ENCODE measurements at places on chromosomes 5 and 9. TPM values are rescaled to one million over a fixed set of nuclear protein-coding genes. Genes with fewer than 3 reads are reported as not detected.

The CCNJL gene
- 3.5 TPM for total RNA-seq

The MEGF10 gene
- total RNA-seq: 0.72 TPM

The OR1J2 gene
- not detected for total RNA-seq

The SPOCK1 gene
- total RNA-seq: 48.5 TPM

The EGR1 gene
- 669 TPM for total RNA-seq

The ARHGEF37 gene
- 9.7 TPM for total RNA-seq

The PCDHGB1 gene
- 3.5 TPM for total RNA-seq

DNA sequence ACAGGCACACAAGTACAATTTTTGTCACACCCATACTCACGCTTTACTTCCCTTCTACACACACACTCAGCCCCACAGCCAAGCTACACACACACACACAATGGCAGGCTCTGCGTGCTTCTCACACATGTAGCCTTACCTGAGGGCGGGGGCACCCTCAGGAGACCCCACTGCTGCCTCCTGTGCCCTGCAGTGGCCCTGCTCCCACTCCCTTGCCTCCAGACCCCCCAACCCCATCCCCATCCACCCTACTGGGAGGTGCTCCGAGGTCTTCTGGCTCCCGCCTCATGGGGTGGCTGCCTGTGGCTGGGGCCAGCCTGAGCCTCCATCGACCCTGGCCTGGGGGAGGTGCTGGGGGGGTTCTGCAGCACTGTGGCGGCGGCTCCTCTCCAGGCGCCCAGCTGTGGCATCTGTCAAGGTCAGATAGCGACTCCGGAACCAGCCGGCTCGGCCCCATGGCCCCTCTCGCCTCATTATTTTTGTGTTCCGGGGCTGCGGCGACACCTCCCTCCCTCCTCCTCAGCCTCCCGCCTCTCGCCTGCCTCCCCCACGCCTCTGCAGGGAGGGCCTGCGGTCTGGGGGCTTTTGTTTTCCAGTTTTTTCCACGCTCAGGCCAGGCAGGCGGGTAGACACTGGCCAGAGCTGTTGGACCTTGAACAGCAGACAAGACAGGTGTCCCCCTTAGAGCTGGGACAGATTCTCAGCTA, 21.7 kb downstream of the CXXC5 start:
- no peak overlapping the region for H3K4me3 ChIP-seq
- DNase-seq: no peak
- H3K27ac ChIP-seq: peak overlapping the region; percentile 34
- H3K27me3 ChIP-seq: no peaks in the 10 kb centered on the region

- H3K27me3 ChIP-seq: no peaks in the 10 kb centered on the region
- H3K4me1 ChIP-seq: no peaks in the 10 kb centered on the region
Observed at GRCh38 chr5:127856292-127856691, 153.1 kb downstream of the CCDC192 start.

DNA sequence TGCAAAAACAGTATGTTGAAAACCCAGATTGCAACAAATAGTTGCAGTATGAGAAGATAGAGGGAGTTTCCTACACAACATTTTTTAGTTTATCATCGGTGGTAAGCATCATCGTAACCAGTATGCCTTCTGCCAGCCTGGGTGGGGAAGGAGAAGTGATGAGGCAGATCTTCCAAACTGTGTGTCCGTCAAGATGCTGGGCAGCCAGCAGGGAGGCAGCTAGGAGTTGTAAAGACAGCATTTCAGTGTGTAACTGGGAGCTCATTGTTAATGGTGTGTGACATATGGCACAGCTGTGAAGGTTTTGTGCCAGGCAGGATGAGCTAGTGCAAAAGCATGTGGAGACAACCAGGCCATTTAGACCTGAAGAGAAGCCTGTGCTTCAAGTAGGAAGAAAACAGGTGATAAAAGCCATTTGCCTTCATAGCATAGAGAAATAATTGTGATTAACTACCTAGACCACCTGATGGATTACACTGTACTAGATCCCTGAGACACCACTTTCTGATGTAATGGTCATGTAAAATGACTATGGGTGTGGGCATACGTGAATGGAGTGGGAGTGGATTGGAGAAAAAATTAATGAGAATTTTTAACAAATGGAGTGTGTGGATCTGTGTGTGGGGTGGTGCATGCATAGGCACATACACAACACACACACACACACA, 347.0 kb upstream of the ADAMTSL1 start:
- H3K4me1 ChIP-seq: peaks cover 6% of the 10 kb centered on the region
- H3K27ac ChIP-seq: no peak overlapping the region
- H3K27me3 ChIP-seq: no peaks in the 10 kb centered on the region

DNA sequence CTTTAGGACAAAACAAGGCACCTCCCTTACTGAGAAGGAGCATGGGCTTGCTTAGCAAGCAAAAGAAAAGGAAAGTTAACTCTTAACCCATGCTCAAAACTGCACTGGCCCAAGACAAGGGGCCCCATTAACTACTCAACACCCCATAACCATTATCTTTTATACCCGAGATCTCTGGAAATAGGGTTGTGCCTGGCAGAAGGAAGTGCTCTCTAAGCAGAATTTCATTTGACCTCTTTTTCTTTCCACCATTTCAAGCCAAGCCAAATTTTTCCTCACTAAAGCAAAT, 167.2 kb downstream of the RASEF start:
- H3K27ac ChIP-seq: no peak overlapping the region
- no peak overlapping the region for H3K4me3 ChIP-seq
- no peaks in the 10 kb centered on the region for H3K27me3 ChIP-seq
- DNase-seq: no peak
- H3K4me1 ChIP-seq: no peaks in the 10 kb centered on the region

GRCh38 chr9:125920402-125920801, 173.2 kb downstream of the PBX3 start:
- H3K27me3 ChIP-seq: no peaks in the 10 kb centered on the region
- no peak overlapping the region for H3K27ac ChIP-seq

- no peaks in the 10 kb centered on the region for H3K4me1 ChIP-seq
- H3K27ac ChIP-seq: no peak overlapping the region
- H3K4me3 ChIP-seq: no peak overlapping the region
- no peak for DNase-seq
- no peaks in the 10 kb centered on the region for H3K36me3 ChIP-seq
Observed at GRCh38 chr5:145991044-145991575, 54.7 kb downstream of the SH3RF2 start.

GRCh38 chr5:80269991-80270438, 14.2 kb upstream of the SERINC5 start:
- H3K27ac ChIP-seq: no peak overlapping the region
- H3K36me3 ChIP-seq: no peaks in the 10 kb centered on the region
- no peak overlapping the region for H3K4me3 ChIP-seq
- H3K27me3 ChIP-seq: no peaks in the 10 kb centered on the region

DNA sequence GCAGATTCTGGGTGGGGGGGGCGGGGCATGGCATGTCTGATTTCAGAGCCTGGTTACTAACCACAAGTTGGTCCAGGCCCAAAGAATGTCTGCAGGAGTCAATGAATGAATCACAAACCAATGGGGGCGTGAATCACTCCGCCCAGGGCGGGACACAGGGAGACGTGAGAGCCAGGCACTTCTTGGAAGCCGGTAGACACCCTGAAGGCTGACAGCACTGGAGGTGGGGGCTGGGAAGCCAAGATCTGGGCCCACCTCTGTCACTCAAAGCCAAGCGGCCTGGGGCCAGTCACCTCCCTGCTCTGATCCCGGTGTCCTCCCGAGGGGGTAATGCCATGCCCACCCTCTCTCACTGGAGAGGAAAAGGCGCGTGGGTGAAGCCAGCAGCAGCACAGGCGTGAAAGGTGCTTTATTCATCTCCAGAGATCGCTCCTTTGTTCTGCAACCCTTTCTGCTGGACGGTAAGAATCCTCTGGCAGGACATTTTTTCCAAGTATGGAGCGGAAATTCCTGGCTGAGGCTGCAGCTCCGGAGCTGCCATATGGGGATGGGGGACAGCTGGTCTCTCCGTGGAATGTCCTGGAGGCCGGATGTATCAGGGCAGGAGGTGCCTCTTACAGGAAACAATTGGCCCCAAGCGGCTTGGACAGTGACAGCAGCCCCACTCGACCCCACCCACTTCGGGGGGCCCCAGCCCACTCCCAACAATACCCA, 85.0 kb downstream of the STK10 start:
- no peak overlapping the region for H3K4me3 ChIP-seq
- no peaks in the 10 kb centered on the region for H3K4me1 ChIP-seq
- peak; percentile 84 for DNase-seq
- no peak overlapping the region for H3K27ac ChIP-seq

- no peak within 1 kb of the TSS for H3K27ac ChIP-seq
- H3K36me3 ChIP-seq: peaks cover 2% of the 10 kb centered on the region
- peak; percentile 98 for DNase-seq
- H3K27me3 ChIP-seq: no peaks in the 10 kb centered on the region
- peak within 1 kb of the TSS; percentile 49 for H3K4me3 ChIP-seq
Observed at GRCh38 chr5:149357370-149358293, at the start of gene PCYOX1L. Gene PCYOX1L (plus strand): TSS chr5:149358046. CDS start chr5:149358069, 23 bp downstream.

DNA sequence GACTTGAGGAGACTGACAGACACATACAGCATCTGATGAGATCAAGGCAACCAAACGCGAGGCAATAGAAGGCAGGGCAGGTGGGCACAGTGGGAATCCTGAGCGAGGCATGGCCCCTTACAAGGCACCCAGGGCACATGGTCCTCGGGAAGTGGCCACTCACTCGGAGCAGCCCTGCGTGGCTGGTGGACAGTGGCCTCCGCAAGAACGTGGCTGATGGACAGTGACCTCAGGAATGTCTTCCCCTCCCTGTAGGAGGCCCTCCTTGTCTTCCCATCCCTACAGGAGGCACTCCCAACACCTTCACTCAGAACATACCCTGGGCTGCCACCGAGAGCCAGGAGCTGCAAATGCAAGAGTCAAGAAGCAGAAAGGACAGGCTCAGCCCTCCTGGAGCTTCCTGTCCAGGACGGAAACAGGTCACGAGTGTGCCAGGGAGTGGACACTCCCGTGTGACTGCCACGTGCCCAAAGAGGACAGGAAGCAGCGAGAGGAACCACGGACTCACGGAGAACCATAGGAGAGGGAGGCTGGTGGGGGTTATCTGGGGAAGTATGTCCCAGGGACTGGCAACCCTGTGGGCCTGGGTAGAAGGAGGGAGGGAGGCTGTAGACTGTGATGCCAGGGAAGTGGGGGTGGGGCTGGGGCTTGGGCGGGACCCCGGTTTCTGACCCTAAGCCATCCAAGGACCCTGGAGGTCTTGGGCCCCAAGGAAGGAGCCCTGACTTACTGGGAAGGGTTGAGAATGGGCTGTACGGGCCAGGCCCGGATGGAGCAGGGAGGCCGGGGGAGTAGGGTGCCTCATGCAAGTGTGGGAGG, 321.9 kb upstream of the IRX4 start:
- H3K36me3 ChIP-seq: no peaks in the 10 kb centered on the region
- H3K4me1 ChIP-seq: no peaks in the 10 kb centered on the region
- no peak for DNase-seq

GRCh38 chr9:28984016-28984415, 1410.7 kb upstream of the C9orf72 start:
- no peak overlapping the region for H3K27ac ChIP-seq
- no peaks in the 10 kb centered on the region for H3K4me1 ChIP-seq
- H3K36me3 ChIP-seq: no peaks in the 10 kb centered on the region
- H3K4me3 ChIP-seq: no peak overlapping the region

DNA sequence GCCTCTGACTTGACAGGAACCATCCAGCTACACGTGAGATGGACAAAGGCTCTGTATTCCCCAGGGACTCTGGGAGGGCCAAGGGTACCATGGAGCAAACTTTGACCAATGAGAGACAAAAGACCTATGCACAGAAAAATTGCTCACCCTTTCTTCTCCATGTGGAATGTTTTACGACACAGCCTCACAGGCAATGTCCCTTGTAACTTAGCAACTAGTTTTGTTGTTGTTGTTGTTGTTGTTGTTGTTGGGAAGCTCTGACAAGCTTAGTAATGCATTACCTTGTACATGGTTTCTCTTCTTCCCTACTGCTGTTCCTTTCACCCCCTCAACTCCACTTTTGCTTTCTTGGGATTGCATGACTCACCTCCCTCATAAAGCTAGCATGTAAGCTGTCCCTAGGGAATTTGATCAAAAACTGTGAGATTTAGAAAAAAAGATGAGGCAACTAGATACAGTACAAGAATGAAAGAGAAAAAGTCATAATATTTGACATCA, 550.9 kb downstream of the RAB3C start:
- no peak overlapping the region for H3K4me3 ChIP-seq
- no peaks in the 10 kb centered on the region for H3K4me1 ChIP-seq
- DNase-seq: no peak
- H3K27me3 ChIP-seq: no peaks in the 10 kb centered on the region

GRCh38 chr5:175687231-175687701, 29.4 kb downstream of the HRH2 start:
- no peaks in the 10 kb centered on the region for H3K4me1 ChIP-seq
- H3K27ac ChIP-seq: no peak overlapping the region
- no peaks in the 10 kb centered on the region for H3K27me3 ChIP-seq
- no peaks in the 10 kb centered on the region for H3K36me3 ChIP-seq
- peak; percentile 82 for DNase-seq

DNA sequence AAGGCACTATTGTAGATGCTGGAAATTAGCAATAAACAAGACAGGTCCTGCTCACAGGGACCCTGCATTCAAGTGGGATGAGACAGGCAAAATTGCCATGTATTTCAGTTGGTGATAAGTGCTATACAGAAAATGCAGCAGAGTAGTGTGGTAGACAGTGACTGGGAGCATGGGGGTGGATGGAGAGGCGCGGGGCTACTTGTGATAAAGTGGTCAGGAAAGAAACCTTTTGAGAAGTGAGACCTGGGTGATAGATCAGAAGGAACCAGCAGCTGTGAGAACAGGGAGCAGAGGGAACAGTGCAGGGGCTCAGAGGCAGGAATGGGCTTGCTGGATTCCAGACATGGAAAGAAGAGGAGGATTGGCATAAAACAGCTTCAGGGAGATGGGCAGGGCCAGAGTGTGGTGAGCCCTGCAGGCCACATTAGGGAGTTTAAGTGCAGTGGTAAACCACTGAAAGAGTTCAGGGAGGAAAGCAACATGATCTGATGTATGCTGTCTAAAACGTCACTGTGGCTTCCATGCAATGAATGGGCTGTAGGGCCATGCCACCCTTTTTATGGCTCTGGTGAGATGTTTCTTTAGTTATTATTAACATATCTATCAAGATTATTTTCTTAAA, 7.3 kb downstream of the CRHBP start:
- H3K4me3 ChIP-seq: no peak overlapping the region
- no peak for DNase-seq
- H3K4me1 ChIP-seq: no peaks in the 10 kb centered on the region
- H3K36me3 ChIP-seq: no peaks in the 10 kb centered on the region
- H3K27ac ChIP-seq: no peak overlapping the region

GRCh38 chr5:51381761-51382474, 1.3 kb upstream of the ISL1 start:
- no peak for DNase-seq
- no peak overlapping the region for H3K4me3 ChIP-seq
- no peaks in the 10 kb centered on the region for H3K4me1 ChIP-seq
- no peaks in the 10 kb centered on the region for H3K36me3 ChIP-seq
